ENCODE measurements at places on chromosomes 11 and 22.

GRCh38 chr22:41498303-41498835 lies 29.5 kb downstream of the ACO2 start:
- no peak for DNase-seq

DNA sequence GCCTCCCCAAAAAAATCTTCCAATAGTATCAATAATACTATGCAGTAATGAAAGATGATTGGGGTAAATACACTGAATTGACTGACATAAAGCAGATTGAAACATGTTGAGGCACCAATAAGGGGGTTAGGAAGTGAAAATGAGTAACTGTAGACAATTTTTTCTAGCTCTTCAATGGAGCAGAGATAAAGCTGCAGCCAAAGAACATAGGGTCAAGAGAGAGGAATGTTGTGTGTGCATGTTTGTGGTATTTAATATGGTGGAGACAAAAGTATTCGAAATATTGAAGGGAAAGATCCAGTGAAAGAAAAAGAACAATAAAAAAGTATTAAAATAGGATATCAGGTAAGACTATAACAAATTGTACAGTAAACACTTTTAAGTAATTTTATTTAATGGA lies 450.0 kb upstream of the CCDC179 start:
- DNase-seq, result no peak

DNA sequence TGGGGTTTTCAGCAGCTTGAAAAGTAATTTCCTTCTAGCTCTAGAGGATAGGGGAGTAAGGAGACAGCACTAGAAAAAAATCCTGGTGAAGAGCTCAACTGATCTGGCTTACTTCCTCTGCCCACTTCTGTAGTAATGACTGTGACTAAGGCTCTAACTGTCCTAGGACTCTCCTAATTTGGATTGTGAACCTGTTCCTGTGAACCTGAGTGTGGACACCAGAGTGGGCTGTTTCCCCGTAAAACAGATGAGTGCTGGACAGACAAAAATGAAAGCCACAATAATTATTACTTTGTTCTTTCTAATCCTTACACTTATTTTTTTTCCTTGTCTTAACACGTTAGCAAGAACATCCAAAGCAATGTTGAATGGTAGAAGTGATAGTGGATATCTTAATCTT lies 154.1 kb downstream of the AASDHPPT start:
- no peak for DNase-seq

DNA sequence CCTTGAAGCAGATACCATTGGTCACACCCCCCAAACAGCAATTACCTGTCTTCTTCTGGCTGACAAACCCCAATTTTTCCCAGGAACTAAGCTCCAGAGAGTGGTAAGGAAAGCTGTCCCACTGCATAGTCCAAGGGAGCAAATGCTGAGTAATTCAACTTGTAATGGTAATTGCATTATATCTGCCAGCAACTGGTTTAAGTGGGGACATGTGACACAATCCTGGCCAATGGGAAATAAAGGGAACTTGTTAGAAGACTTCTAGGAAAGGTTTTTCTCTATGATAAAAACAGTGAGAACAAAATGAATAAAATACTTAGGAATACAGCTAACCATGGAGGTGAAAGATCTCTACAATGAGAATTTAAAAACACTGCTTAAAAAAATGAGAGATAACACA lies 9.5 kb upstream of the ISX start:
- DNase-seq, result no peak

DNA sequence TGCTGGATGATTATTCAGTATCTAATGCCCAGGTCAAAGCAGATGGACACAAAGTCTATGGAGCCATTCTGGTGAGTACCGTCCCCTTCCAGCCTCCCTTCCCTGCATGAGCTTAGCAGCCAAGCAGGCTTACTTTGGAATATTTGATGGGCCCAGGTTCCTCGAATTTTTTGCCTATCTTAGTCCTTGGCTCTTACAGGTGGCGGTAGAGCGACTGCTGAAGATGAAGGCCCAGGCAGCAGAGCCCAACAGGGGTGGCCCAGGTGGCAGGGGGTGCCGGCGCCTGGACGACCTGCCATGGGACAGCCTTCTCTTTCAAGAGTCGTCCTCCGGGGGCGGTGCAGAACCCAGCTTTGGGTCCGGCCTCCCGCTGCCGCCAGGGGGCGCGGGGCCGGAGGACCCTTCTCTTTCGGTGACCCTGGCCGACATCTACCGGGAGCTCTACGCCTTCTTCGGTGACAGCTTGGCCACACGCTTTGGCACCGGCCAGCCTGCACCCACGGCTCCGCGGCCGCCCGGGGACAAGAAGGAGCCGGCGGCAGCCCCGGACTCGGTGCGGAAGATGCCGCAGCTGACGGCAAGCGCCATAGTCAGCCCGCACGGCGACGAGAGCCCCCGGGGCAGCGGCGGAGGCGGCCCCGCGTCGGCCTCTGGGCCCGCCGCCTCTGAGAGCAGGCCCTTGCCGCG lies 741 bp upstream of the TMEM179B start:
- DNase-seq, result peak; percentile 66

DNA sequence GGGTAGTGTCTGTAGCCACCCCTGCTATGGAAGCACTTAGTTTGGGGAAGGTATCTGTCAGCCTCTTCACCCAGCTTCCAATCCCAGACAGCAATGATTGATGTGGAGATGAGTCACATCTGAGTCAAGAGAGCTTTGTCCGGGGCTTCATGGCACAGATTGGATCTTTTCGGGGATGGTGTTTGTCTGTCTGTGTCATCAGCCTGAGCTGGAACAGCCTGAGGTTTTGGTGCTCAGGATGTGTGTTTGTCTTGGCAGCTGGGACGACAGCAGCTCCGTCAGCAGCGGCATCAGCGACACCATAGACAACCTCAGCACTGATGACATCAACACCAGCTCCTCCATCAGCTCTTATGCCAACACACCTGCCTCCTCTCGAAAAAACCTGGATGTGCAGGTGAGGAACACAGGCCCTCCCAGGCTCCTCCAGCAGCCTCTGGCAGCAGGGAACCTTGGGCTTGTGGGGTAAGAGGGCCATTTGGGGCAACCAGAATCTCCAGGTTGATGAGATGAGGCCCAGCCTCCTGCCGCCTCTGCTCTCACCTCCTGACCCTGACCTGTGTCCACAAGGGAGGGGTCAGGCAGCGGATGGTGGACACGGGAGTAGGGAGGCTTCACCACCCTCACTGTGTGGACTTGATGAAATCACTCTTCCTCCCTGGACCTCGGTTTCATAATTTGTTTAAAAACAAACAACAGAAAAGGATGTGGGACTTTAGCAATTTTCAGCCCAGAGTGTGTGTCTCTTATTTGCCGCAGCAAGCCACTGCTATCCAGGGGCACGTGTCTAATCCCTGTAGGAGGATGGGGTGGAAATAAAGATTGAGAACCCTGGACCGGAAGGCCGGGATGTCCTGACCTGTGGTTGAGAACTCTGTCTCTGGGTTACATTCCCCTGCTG lies 124.3 kb downstream of the DBX1 start:
- DNase-seq, result no peak

DNA sequence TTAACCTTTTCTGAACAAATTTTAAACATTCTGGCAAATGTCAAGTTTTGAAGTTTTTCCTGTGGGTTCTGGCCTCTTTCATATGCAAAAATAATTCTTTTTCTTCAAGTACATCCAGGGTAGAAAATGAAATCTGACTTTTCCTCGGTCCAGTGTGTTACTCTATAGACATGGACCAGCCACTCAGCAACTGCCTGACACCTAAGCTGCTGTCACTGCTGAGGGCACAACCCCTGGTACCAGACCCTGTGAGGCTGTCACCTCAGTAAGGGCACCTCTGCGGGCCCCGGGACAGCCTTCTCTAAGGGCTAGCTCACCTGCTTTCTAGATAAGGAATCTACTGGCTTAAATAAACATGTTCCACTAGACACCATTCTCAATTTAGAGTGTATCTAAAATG lies 33.8 kb downstream of the PPIL2 start:
- no peak for DNase-seq

- no peak for DNase-seq
Observed at GRCh38 chr11:7630002-7630401, 43.3 kb downstream of the CYB5R2 start.

- DNase-seq, result no peak
Observed at GRCh38 chr11:84396521-84396920, 1110.4 kb upstream of the CCDC90B start.

GRCh38 chr11:79362821-79363220 lies 78.0 kb downstream of the TENM4 start:
- no peak for DNase-seq

GRCh38 chr11:78395597-78395996 lies 22.0 kb downstream of the GAB2 start:
- no peak for DNase-seq

DNA sequence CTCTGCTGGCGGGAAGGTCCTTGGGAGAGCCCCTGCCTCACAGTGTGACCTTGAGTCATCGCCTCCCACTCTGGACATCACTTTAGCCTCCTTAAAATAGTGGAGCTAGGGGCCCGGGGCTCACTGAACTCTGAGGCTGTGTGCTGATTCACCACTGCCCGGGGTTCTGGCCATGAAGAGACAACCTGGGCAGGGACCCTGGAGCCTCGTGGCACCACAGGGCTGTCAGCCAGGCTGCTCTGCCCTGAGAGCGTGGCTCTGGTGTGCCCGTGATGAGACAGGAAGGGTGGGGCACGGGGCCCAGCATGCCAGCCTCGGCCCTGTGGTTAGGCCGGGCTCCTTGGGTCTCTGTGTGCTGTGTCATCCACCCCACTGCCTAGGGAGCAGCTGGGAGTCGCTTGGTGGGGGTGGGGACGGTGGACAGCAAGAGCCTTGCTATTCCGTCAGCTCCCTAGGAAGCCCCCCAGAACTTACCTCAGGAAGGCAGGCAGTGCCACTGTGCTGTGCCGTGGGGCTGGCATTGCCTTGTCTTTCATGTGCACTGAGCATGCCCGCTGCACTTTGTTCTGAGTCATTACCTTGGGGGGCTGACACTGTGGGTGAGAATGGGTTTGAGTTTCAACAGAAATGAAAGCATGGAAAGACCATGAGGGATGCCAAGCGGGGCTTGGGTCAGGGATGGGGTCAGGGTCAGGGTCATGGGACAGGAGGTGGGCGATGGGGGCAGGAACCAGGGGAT lies 31.7 kb downstream of the TPCN2 start:
- no peak for DNase-seq

- DNase-seq, result no peak
Observed at GRCh38 chr11:104442321-104442720, 278.4 kb upstream of the PDGFD start.

DNA sequence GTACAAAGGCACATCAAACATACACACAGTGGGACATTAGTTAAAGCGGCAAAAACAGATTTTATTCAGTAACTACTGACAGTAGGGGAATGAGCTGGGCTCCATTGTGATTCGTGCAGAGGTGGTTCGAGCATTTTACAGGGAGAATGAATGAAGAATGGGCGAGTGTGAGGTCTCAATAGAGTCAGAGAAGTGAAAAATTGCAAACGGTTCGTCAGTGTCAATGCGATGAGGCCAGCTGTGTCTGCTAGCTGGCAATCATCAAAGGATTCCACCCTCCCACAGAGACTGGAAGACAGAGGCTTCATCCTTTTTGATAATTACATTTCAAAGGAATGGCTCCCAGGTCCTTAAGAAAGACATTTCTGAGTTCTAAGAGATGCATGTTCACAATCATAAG lies 17.4 kb downstream of the OR4D9 start:
- no peak for DNase-seq

DNA sequence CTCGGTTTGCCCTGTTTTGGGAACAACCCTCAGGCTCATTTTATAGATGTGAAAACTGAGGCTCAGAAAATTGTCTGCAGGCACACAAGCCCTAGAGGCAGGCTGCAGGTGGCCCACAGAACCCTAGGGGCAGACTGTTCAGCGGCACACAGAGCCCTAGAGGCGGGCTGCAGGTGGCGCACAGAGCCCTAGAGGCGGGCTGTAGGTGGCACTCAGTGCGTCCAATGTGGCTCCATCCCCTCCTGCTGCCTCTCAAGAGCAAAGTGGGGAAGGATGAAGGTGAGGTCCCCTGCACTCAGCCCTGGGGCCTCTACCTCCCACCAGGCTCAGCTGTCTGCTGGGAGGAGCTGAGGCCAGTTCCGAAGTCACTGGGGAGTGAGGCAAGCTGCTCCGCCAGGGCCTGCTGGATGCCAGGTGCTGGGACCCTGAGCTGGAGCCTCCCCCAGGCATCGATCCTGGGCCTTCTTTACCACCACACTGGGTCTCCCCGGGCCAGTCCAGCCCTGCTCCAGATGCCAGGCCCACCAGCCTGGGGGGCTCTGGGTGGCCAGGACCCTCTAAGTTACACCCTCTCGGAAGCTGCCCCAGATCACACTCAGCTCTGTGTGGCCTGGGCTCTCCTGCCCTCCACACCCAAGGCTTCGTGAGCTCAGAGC lies 2.3 kb downstream of the ACY3 start:
- DNase-seq, result no peak

DNA sequence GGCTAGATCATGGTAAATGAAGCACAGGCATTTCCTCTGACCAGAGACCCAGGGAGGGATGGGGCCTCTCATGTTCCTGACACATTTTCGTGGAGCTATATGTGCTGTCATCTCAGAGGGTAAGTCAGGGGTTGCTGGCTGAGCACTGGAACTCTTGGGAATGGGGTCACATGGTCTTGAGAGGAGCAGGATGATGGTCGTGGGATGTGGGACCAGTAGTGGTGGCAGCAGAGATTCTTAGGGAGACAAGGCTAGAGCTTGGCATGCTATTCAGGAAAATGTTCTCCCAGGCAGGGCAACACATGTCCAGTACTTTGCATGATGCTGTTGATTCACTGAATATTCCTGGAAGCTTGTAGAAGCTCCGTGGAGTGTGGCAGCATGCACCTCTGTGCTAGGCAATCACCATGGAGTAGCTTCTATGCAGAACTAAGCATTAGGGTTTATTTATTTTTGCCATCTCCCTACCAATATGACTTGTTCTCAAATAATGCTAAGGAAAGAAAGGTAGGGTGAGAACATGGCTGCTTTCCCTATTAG lies 31.4 kb upstream of the TTC12 start:
- DNase-seq, result no peak

DNA sequence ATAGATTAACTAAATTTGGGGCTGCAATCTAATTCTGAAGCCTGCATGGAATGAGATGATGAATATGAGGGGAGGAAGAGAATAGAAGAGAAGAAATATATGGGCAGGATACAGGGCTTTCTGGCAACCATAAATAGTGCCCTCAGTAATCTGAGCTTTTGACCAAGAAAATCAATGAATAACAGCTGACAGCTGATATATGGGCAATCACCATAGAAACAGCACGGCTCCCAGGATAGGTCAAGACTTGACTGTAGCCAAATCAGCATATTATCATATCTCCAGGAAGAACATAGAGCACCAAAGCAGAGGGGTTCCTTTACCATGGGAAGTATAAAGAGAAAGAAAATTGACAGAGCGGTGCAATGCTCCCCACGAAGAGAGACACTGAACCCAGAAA lies 643.8 kb upstream of the TENM4 start:
- no peak for DNase-seq

DNA sequence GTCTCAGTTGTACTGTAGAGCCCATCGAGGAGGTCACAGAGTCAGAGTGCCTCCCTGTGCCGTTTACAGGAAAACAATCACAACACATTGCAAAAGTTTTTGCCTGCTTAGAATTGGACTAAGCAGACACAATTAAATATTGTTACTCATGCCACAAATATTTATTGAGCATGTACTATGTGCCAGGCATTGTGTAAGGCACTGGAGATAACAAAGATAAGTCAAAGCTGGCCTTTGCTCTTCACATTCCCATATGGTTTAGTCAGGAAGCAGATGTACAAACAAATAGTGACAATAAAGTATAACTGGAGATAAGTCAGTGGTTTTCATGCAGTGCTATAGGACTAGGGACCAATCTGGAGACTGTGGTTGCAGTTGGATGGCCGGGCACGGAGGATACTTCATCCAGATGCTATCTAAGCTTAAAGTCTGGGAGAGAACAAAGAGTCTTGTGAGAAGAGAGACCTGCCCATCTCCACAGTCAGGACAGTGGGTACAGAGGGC lies 550.7 kb downstream of the INSC start:
- no peak for DNase-seq

All from T-helper 1 cell (primary cell).